Amygdala (tissue), 56 donors: ENCODE measurements at places on chromosomes 3 and 15.

- no peak for DNase-seq
These were observed 107.8 kb downstream of the MBNL1 start for GRCh38 chr3:152376351-152377183.

GRCh38 chr15:85583923-85584390, 203.6 kb downstream of the AKAP13 start:
- no peak for DNase-seq

GRCh38 chr15:26038693-26039092, 175.6 kb upstream of the ATP10A start:
- no peak for DNase-seq

GRCh38 chr3:126450744-126451143, 24.9 kb downstream of the ZXDC start:
- no peak for DNase-seq

DNA sequence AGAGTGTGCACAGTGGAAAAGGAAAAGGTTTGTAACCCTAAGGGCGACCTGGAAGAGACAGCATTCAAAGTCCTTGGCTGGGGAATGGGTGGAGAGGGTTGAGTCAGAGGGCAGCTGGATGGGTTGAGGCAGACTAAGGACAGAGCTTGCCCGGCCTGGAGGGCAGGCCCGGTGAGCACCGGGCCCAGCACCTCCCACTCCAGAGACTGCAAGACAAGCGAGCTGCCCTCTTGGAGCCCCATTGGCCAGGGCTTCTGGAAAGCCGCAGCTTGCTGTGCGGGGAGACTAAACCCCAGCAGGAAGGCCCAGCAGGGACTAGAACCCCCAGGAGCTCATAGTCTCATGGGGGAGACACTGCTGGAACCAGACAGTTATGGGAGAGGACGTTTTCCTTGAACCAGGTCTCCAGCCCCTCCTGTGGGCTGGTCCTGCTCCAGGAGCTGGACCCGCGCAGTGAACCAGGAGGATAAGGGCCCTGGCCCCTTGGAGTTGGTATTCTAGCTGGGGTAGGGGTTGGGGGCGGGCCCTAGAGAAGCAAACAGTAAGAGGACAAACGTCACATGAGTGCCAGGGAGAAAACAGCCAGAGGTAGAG, 59.1 kb downstream of the RGMA start:
- no peak for DNase-seq
